H9 (cell line): ENCODE measurements at places on chromosomes 1 and 21. TPM values are rescaled to one million over a fixed set of nuclear protein-coding genes. Genes with fewer than 3 reads are reported as not detected.

The C1orf159 gene
- total RNA-seq: 10.1 and 12.3 TPM in 2 replicates

GRCh38 chr1:154865442-154866256, 4.4 kb downstream of the KCNN3 start:
- peaks cover 7% of the 10 kb centered on the region for H3K4me1 ChIP-seq
- no peak overlapping the region for H3K4me3 ChIP-seq
- DNase-seq: no peak
- no peaks in the 10 kb centered on the region; the same call in 2 of the 3 replicates for H3K36me3 ChIP-seq
- H3K27ac ChIP-seq: no peak overlapping the region

GRCh38 chr1:169941982-169942830, 48.5 kb upstream of the SCYL3 start:
- no peak overlapping the region for H3K4me3 ChIP-seq
- H3K4me1 ChIP-seq: no peaks in the 10 kb centered on the region
- DNase-seq: no peak
- H3K27ac ChIP-seq: no peak overlapping the region
- H3K36me3 ChIP-seq: no peaks in the 10 kb centered on the region

DNA sequence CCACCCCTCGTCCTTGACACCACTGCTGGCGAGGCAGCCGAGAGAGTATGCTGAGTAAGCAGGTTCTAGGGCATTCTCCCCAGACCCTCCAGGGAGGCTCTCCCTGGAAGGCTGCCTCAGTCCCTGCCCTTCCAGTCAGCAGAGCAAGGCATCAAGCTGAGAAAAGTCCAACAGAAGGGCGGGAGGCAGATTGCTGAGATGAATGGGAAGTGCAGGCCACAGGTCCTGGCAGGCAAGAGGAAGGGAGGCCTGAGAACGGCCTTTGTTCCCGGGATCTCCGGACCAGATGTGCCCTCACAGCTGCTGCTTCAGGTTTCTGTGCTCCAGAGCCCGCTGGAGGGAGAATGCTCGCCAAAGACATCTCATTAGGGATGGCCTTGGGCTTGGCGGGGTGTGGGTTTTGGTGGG, 270.0 kb upstream of the VAMP3 start:
- DNase-seq: no peak
- no peak overlapping the region for H3K27ac ChIP-seq
- no peaks in the 10 kb centered on the region; the same call in 1 of the 2 replicates for H3K4me1 ChIP-seq
- H3K27me3 ChIP-seq: no peaks in the 10 kb centered on the region
- H3K4me3 ChIP-seq: peak overlapping the region; percentile 25; the same call in 1 of the 3 replicates

- no peak for DNase-seq
- H3K36me3 ChIP-seq: no peaks in the 10 kb centered on the region
- no peak overlapping the region for H3K27ac ChIP-seq
- no peaks in the 10 kb centered on the region for H3K4me1 ChIP-seq
- no peak overlapping the region for H3K4me3 ChIP-seq
Observed at GRCh38 chr1:54497338-54497737, 50.7 kb upstream of the ACOT11 start.
